CD4-positive, alpha-beta T cell treated with Interleukin-4 for 1 hour (primary cell): ENCODE measurements at places on chromosomes 12 and 14.
A peak's percentile ranks its signal among the peaks of the same experiment; 100 is the strongest.

GRCh38 chr12:102522768-102523167, 42.4 kb upstream of the IGF1 start:
- DNase-seq = no peak

GRCh38 chr12:44551631-44552030, 324.5 kb downstream of the NELL2 start:
- no peak for DNase-seq

GRCh38 chr12:4954621-4955354, 45.1 kb downstream of the KCNA1 start:
- DNase-seq = no peak

DNA sequence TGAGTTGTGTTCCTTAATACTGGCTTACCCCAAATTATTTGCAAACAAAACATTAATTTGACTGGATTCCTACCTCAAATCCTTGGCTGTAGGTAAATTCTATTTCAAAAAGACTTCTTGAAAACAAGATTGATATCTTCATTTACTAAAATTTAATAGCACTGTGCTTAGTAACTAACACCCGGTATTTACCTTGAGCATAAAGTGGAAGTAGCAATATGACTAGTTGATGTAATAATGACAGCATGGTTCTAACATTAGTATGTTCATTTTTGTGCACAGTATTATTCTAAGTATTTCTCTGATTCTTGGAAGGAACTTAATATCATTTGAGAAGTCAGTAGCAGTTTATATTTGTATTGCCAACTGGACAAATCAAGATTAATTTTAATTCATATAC, 96.8 kb downstream of the PPHLN1 start:
- no peak for DNase-seq

DNA sequence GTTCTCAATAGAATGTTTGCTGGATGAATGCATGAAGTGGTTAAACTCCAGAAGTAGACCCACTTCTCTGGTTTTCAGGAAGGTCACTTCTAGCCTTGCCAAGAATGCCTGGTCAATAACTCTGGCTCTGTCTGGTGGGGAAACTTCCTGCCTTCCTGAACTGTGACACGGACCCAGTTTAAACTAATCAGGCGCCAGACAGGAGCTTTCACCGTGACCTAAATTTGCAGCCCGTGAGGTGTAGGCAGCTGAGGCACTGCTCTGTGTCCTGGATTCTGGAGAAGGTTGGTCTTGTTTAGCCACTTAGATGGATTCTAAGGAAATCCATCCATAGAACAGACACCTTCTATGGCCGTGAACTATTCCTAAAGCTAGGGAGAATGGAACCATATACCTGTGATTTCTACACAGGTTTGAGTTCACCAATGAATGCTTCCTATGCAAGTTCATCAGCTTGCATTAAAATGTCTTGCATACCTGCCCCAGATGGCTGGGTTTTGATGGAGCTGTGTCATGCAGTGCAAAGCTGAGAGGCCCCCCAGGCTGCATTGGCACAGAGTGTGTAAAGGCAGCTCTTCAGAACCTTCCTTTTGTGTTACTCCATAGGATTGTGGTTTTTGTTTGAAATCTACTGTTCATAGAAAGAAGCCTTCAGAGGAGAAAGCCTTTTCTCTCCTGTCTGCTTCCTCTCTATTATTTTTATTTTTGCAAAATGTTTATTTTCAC, 4.4 kb downstream of the CHST11 start:
- DNase-seq = peak; percentile 25

- DNase-seq = no peak
Measured at GRCh38 chr14:43587183-43587582, 919.9 kb downstream of the FSCB start.

DNA sequence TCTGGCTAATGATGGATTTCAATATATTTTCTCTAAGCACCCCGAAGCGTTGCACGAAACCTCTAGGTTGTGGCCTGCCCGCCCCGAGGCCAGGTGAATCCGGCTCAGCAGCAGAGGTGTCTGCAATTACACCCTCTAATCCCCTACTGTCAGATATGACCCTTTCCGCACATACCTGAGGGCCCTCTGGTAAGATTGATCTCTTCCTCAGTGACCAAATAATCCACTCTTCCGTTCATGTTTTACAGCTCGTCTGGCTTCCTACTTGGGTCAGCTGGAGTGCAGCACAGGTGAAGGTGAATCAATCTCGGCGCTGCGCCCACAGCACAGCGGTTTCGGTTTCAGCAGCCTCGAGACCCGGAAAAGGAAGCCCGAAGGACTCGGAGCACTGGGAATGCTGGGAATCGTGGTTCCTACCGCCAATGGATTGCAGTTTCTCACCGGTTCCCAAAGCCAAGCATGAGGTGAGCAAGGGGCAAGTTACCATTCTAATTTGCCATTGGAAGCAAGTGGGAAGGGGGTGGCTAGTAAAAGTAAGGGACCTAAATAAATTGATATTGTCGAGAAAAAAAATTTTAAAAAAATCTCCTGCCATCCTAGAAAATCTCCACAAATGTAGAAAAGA, at the start of gene SYNJ2BP:
Gene SYNJ2BP, minus strand, starts transcription at position 366 of the 625 bp plus-strand sequence. Its CDS starts 127 bp downstream, at position 239.
- DNase-seq = peak; percentile 51

- DNase-seq = no peak
Measured at GRCh38 chr12:79955561-79955960, 20.7 kb upstream of the PPP1R12A start.

- DNase-seq = no peak
Measured at GRCh38 chr12:85441741-85442140, 161.7 kb downstream of the ALX1 start.

GRCh38 chr12:113220593-113221180, 577 bp upstream of the TPCN1 start:
- DNase-seq = no peak

- DNase-seq = no peak
Measured at GRCh38 chr14:94679937-94680861, 68.0 kb downstream of the SERPINA3 start.

DNA sequence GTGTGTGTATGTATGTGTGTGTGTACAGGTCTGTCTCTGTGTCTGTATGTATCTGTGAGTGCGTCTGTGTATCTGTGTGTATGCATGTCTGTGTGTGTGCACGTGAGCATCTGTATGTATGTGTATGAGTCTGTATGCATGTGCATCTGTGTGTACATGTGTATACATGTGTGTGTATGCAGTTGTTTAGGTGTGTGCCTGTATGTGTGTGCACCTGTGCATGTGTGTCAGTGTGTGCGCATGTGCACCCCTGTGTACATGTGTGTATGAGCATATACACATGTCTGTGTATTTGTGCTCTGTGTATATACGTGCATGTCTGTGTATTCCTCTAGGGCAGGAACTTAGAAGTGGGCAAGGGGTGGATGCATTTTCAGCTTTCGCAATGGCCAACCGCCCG, 116.0 kb downstream of the TMEM132C start:
- DNase-seq = no peak

GRCh38 chr14:73491256-73492042, 716 bp downstream of the RIOX1 start:
- peak; percentile 74 for DNase-seq

GRCh38 chr12:29103539-29103974, 45.5 kb upstream of the FAR2 start:
- peak; percentile 59 for DNase-seq

DNA sequence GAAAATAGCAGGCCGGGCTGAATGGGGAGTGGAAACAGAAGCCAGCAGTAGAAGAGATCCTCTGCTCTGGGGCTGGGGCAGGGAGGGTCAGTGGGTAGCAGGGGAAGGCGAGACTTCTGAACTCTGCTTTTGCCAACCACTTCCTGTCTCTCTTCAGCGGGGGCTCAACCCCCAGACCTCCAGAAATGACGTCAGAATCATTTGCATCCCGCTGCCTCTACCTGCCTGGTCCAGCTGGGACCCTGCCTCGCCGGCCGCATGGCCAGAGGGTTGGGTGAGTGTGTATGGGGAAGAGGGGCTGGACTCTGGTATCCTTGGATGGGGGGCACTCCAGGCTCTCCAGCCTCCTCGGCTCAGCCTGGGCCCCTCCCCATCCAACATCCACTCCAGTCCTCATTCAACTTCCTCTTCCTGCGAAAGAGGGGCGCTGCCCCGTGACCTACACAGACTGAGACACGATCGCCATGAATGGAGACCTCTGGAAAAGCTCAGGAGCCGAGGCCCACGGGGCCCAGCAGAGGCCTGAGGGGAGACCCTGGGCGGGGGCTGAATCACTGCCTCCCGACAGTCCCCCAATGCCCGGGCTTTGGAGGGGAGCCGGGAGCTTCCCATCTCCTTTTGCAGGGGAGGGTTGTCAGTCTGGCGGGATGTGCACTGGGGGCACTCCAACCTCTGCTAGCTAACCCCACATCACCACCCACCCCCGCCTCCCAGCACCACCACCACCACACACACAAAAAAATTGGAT, 458 bp upstream of the HOXC4 start:
- DNase-seq = peak; percentile 45

- no peak for DNase-seq
Measured at GRCh38 chr12:52044292-52044983, 6.8 kb upstream of the NR4A1 start.

- DNase-seq = no peak
Measured at GRCh38 chr14:69428289-69428998, 30.0 kb downstream of the SLC39A9 start.

DNA sequence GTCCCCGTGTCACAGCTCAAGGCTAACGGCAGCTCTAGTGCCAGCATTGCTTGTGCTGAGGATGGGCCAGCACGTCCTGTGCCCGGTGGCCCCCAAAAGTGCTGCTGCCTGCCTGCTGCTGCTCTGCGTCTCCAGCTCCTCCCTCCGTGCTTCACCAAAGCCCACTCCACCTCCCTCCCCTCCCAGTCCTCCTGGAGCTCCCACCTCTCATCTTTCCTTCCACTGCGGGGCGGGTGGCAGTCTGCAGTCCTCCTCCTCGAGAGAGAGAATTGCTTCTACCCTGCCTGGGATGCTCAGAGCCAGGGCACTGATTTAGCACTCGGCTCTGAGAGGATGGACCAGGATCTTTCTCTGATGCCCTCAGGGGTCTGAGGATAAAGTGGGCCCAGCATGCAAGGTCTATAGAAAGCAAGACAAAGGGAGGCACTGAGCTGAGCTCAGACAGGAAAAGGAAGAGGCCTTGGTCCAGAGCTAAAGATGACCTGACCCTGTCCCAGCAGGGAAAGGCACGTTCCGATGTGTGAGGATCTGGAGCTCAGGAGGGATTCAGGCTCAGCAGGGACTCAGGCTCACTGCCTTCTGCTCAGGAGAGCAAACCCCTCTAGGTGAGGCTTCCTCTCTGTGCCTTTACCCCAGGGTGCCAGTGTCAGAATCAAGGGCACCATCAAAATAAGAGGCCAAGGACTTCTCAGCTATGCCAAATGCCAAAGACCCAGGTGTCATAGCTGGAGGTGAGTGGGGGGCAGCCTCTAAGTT, 113.1 kb upstream of the FKBP4 start:
- DNase-seq = no peak

- no peak for DNase-seq
Measured at GRCh38 chr14:67999705-68000384, 180.3 kb downstream of the RAD51B start.
